Chondrocyte (in vitro differentiated cells): ENCODE measurements at places on chromosomes 16 and 17. TPM values are rescaled to one million over a fixed set of nuclear protein-coding genes. Genes with fewer than 3 reads are reported as not detected.

The PYY gene
- not detected in 3 replicates for total RNA-seq

The ATP2A3 gene
- total RNA-seq: 0.53 to 1.7 TPM (median 1.5 TPM) in 3 replicates

The NTN1 gene
- total RNA-seq: 3.3 to 4.3 TPM (median 4.0 TPM) in 3 replicates

The GSE1 gene
- 22.6 to 37.1 TPM (median 24.0 TPM) in 3 replicates for total RNA-seq

The TBC1D3G gene
- not detected in 3 replicates for total RNA-seq

The CFAP52 gene
- 0.53 TPM in 1 of 3 replicates, not detected in the others for total RNA-seq

The PHOSPHO1 gene
- total RNA-seq: 0.36 TPM in 1 of 3 replicates, not detected in the others

The TUBD1 gene
- total RNA-seq: 6.0 to 10.5 TPM (median 6.0 TPM) in 3 replicates

The ZNF652 gene
- total RNA-seq: 45.0 to 59.3 TPM (median 48.0 TPM) in 3 replicates

The CCDC92B gene
- 0.07 TPM in 1 of 3 replicates, not detected in the others for total RNA-seq

The ZP2 gene
- not detected in 3 replicates for total RNA-seq

The KCNG4 gene
- total RNA-seq: not detected in 3 replicates

The CES4A gene
- 1.6 to 6.6 TPM (median 2.6 TPM) in 3 replicates for total RNA-seq

The GNAO1 gene
- total RNA-seq: 0.60 to 1.2 TPM (median 0.85 TPM) in 3 replicates

The GCGR gene
- total RNA-seq: not detected in 3 replicates

The FBXW10 gene
- total RNA-seq: not detected in 3 replicates

The CLEC10A gene
- total RNA-seq: not detected in 3 replicates

The MEFV gene
- total RNA-seq: not detected in 3 replicates

The RNF151 gene
- not detected in 3 replicates for total RNA-seq

The SMIM5 gene
- total RNA-seq: 0.23 to 0.29 TPM in 2 of 3 replicates, not detected in the other

The PRAC2 gene
- not detected in 3 replicates for total RNA-seq

The MYH8 gene
- total RNA-seq: not detected in 3 replicates

The KRT31 gene
- total RNA-seq: not detected in 3 replicates

The CSH2 gene
- 6.9 TPM in 1 of 3 replicates, not detected in the others for total RNA-seq

The PPP1R27 gene
- not detected in 3 replicates for total RNA-seq

The GAST gene
- total RNA-seq: not detected in 3 replicates

The NOS2 gene
- not detected in 3 replicates for total RNA-seq

The FAM117A gene
- 3.1 to 3.4 TPM (median 3.3 TPM) in 3 replicates for total RNA-seq

The MYL11 gene
- 0.82 to 2.2 TPM (median 1.4 TPM) in 3 replicates for total RNA-seq

The C17orf50 gene
- total RNA-seq: not detected in 3 replicates

The C17orf107 gene
- 1.5 to 1.8 TPM (median 1.6 TPM) in 3 replicates for total RNA-seq

The RCVRN gene
- not detected in 3 replicates for total RNA-seq

The SERPINF2 gene
- total RNA-seq: 0.15 to 0.24 TPM (median 0.15 TPM) in 3 replicates

The SLC5A10 gene
- total RNA-seq: not detected in 3 replicates

The CPHXL2 gene
- not detected in 3 replicates for total RNA-seq

The MT1E gene
- total RNA-seq: 23.2 to 35.8 TPM (median 31.4 TPM) in 3 replicates

The AGRP gene
- not detected in 3 replicates for total RNA-seq

The HAGH gene
- 46.5 to 56.7 TPM (median 55.1 TPM) in 3 replicates for total RNA-seq

The TMEM235 gene
- not detected in 3 replicates for total RNA-seq

The ANKRD40CL gene
- total RNA-seq: not detected in 3 replicates

The SLC35G6 gene
- total RNA-seq: not detected in 3 replicates

The CDK5R1 gene
- total RNA-seq: 1.8 to 2.3 TPM (median 2.1 TPM) in 3 replicates

The KRTAP4-7 gene
- total RNA-seq: not detected in 3 replicates

The CCL5 gene
- not detected in 3 replicates for total RNA-seq

The NME4 gene
- 176 to 246 TPM (median 231 TPM) in 3 replicates for total RNA-seq

The HAPSTR1 gene
- 82.5 to 84.3 TPM (median 83.0 TPM) in 3 replicates for total RNA-seq

The RUNDC3A gene
- total RNA-seq: 0.40 to 0.77 TPM (median 0.77 TPM) in 3 replicates

The SNN gene
- total RNA-seq: 12.5 to 15.3 TPM (median 14.0 TPM) in 3 replicates

The CDH16 gene
- not detected in 3 replicates for total RNA-seq

The ITGAL gene
- not detected in 3 replicates for total RNA-seq

The TBC1D3K gene
- not detected in 3 replicates for total RNA-seq

The TGFB1I1 gene
- 124 to 224 TPM (median 221 TPM) in 3 replicates for total RNA-seq

The ST6GALNAC2 gene
- 1.5 to 3.0 TPM (median 2.8 TPM) in 3 replicates for total RNA-seq

The GPR142 gene
- not detected in 3 replicates for total RNA-seq

The PPP1R9B gene
- 75.4 to 84.2 TPM (median 79.3 TPM) in 3 replicates for total RNA-seq

The TCAP gene
- total RNA-seq: 0.64 to 1.3 TPM (median 0.77 TPM) in 3 replicates

The WWP2 gene
- total RNA-seq: 37.9 to 41.2 TPM (median 39.9 TPM) in 3 replicates

The CORO1A gene
- 2.2 to 3.0 TPM (median 2.9 TPM) in 3 replicates for total RNA-seq
